IMR-90 (cell line): ENCODE measurements at places on chromosomes 12 and 14. TPM values are rescaled to one million over a fixed set of nuclear protein-coding genes. Genes with fewer than 3 reads are reported as not detected.

The CCDC175 gene
- polyA plus RNA-seq, result not detected in 2 replicates

The FLRT2 gene
- 8.8 and 10.2 TPM in 2 replicates for polyA plus RNA-seq

The IRAK3 gene
- polyA plus RNA-seq, result 0.34 and 0.53 TPM in 2 replicates

The FAM186B gene
- 0.10 TPM in 2 replicates for polyA plus RNA-seq

The DBX2 gene
- polyA plus RNA-seq, result not detected in 2 replicates

The PTPRR gene
- 0.21 and 0.26 TPM in 2 replicates for polyA plus RNA-seq

The AMN gene
- 0.11 and 0.24 TPM in 2 replicates for polyA plus RNA-seq

The LRIG3 gene
- 23.6 and 26.4 TPM in 2 replicates for polyA plus RNA-seq

The HRK gene
- not detected in 2 replicates for polyA plus RNA-seq

The INSM2 gene
- not detected in 2 replicates for polyA plus RNA-seq

The CGRRF1 gene
- 5.1 and 6.0 TPM in 2 replicates for polyA plus RNA-seq

The KRT8 gene
- polyA plus RNA-seq, result 38.6 and 39.3 TPM in 2 replicates

The GARIN6 gene
- polyA plus RNA-seq, result not detected in 2 replicates

The TROAP gene
- 29.3 and 46.0 TPM in 2 replicates for polyA plus RNA-seq

The LBHD2 gene
- polyA plus RNA-seq, result not detected in 2 replicates

The LRTM2 gene
- polyA plus RNA-seq, result not detected in 2 replicates

The ZNF385A gene
- 2.5 and 2.9 TPM in 2 replicates for polyA plus RNA-seq

The KIF26A gene
- 0.03 TPM in 1 of 2 replicates, not detected in the other for polyA plus RNA-seq

The TAS2R20 gene
- polyA plus RNA-seq, result 0.24 and 0.36 TPM in 2 replicates

The ASCL4 gene
- polyA plus RNA-seq, result not detected in 2 replicates

The KRT83 gene
- not detected in 2 replicates for polyA plus RNA-seq

The SOAT2 gene
- polyA plus RNA-seq, result 0.39 and 0.55 TPM in 2 replicates

The MEG3 gene
- 518 and 556 TPM in 2 replicates for polyA plus RNA-seq

The CEBPE gene
- polyA plus RNA-seq, result 0.05 TPM in 1 of 2 replicates, not detected in the other

The KLRD1 gene
- under 0.01 and 0.10 TPM in 2 replicates for polyA plus RNA-seq

The IQSEC3 gene
- 0.10 TPM in 2 replicates for polyA plus RNA-seq

The YAF2 gene
- 7.9 and 8.1 TPM in 2 replicates for polyA plus RNA-seq

The CISTR gene
- not detected in 2 replicates for polyA plus RNA-seq

The CSRP2 gene
- 160 and 179 TPM in 2 replicates for polyA plus RNA-seq

The GALNT8 gene
- not detected in 2 replicates for polyA plus RNA-seq

The C12orf42 gene
- not detected in 2 replicates for polyA plus RNA-seq

The TMEM233 gene
- not detected in 2 replicates for polyA plus RNA-seq

The PRORP gene
- polyA plus RNA-seq, result 18.0 and 19.2 TPM in 2 replicates

The ABCB9 gene
- 7.8 and 8.3 TPM in 2 replicates for polyA plus RNA-seq

The NKX2-1 gene
- polyA plus RNA-seq, result not detected in 2 replicates

The ZC3H10 gene
- polyA plus RNA-seq, result 1.1 and 1.5 TPM in 2 replicates

The PLEK2 gene
- 1.5 and 1.7 TPM in 2 replicates for polyA plus RNA-seq

The LTB4R gene
- polyA plus RNA-seq, result 2.3 TPM in 2 replicates

The NCKAP5L gene
- polyA plus RNA-seq, result 14.4 and 16.4 TPM in 2 replicates

The BDKRB2 gene
- 52.1 and 60.9 TPM in 2 replicates for polyA plus RNA-seq

The KRT77 gene
- not detected in 2 replicates for polyA plus RNA-seq

The PZP gene
- not detected in 2 replicates for polyA plus RNA-seq

The GPR162 gene
- polyA plus RNA-seq, result 6.0 and 7.8 TPM in 2 replicates

The IFI27L2 gene
- polyA plus RNA-seq, result 187 and 261 TPM in 2 replicates

The B4GALNT1 gene
- polyA plus RNA-seq, result 0.62 and 0.66 TPM in 2 replicates

The NGB gene
- polyA plus RNA-seq, result not detected in 2 replicates

The LHX5 gene
- polyA plus RNA-seq, result not detected in 2 replicates

The RD3L gene
- not detected in 2 replicates for polyA plus RNA-seq

The AMDHD1 gene
- not detected in 2 replicates for polyA plus RNA-seq

The CCDC196 gene
- not detected in 2 replicates for polyA plus RNA-seq

The CAPZA3 gene
- polyA plus RNA-seq, result not detected in 2 replicates

The TSPAN8 gene
- polyA plus RNA-seq, result not detected in 2 replicates

The KRT86 gene
- polyA plus RNA-seq, result 0.06 TPM in 1 of 2 replicates, not detected in the other

The FAM90A1 gene
- 0.09 and 0.11 TPM in 2 replicates for polyA plus RNA-seq
